ENCODE measurements at places on chromosomes 4 and X.

DNA sequence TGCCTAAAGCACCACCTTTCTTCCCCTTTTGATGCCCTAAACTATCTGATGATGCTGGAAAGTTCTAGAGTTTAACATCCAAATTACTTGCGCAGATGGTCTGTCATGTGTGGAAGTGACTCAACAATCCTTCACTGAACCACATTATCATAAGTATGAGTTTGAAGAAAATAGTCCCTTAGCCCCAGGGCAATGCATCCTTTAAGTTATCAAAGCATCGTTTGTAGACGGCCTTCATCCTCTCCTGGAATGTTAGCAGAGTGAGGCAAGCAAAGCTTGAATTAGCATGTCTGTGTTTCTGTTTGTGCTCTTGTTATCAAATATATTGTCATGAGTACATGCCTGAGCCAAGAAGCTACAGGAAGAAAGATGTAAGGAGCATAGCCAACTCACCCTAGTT, 570.9 kb downstream of the MID1IP1 start:
- no peak for DNase-seq

- no peak for DNase-seq
Observed at GRCh38 chr4:55397520-55398321, 2.0 kb downstream of the TMEM165 start.

- no peak for DNase-seq
Observed at GRCh38 chr4:92047209-92047875, 256.4 kb upstream of the GRID2 start.

DNA sequence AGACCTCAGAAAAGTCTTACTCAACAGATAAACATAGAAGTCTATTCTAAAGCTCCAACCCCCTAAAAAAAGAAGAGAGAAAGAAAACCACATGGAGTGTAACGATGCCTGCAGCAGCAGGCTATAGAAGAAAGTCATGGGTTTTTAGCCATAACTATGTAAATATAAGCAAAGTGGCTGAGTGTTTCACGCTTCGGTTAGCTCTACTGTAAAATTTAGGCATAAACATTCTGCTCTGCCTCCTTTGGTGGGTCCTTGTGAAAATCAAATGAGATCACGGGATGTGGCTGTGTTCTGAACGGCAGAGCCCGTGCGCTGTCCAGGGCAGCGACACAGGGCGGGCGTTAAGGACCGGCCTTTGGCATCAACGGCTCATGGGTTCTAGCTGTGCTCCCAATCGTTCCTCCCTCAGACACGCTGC, 78.4 kb downstream of the IRF2 start:
- no peak for DNase-seq

- no peak for DNase-seq
Observed at GRCh38 chrX:35711281-35711680, 86.9 kb upstream of the MAGEB16 start.

GRCh38 chr4:74479009-74479408, 34.1 kb downstream of the AREG start:
- DNase-seq, result no peak

DNA sequence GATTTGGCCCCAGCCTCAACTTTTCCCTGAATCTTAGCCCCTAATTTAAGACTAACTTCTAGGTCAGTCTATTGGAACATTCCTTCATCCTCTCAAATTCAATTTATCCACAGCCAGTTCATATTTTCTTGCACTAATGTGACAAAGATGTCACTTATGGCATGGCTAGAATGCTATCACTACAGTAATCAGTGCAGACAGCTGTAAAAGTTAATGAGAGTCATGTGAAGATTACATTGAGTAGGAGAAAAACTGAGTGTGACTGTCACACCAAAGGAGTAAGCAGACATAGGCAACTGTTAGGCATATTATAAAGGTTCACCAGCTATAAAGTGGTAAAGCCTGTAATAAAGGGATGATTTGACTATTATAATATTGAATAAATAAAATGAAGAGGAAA, 42.6 kb downstream of the GABRG1 start:
- no peak for DNase-seq

- DNase-seq, result no peak
Observed at GRCh38 chr4:136112116-136112515, 1420.2 kb downstream of the PCDH18 start.

- DNase-seq, result no peak
Observed at GRCh38 chr4:848803-849477, 23.0 kb upstream of the CPLX1 start.

DNA sequence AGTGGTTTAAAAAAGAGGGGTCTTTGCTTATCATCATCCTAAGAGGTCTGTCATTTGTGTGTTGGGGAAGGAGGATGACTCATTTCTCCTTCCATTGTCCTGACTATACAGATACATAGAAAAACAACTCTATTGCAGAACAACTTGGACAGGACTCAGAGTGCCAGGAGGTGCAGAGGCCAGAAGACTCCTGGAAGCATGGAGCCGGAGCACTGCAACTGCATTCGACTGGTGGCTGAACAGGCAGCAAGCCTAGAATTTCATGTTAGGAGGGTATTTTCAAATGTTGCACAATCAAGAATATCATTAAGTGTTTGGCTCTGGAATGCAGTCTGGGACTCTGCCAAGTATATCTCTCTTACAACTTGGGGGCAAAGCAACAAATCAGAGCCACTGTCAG, 35.0 kb upstream of the MAML3 start:
- no peak for DNase-seq

GRCh38 chrX:13029887-13030771, 14.3 kb downstream of the FAM9C start:
- DNase-seq, result no peak

DNA sequence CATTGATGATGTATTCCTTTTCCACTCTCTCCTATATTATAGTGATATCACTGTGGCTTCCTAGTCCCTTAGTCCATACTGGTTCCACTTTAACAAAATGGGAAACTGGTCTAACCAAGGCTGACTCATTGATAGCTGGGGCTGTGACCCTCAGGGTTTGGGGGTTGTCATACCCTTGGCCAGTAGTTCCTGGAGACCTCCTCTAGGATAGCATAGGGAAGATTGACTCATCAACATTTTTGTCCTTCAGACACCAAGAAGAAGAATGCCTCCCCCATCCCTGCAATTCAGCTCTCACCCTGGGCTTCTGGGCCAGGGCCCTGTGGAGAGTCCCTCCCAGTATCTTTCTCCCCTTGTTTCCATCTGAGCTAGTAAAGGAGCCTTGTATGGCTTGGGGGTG, 68.8 kb upstream of the PRPS1 start:
- DNase-seq, result no peak

DNA sequence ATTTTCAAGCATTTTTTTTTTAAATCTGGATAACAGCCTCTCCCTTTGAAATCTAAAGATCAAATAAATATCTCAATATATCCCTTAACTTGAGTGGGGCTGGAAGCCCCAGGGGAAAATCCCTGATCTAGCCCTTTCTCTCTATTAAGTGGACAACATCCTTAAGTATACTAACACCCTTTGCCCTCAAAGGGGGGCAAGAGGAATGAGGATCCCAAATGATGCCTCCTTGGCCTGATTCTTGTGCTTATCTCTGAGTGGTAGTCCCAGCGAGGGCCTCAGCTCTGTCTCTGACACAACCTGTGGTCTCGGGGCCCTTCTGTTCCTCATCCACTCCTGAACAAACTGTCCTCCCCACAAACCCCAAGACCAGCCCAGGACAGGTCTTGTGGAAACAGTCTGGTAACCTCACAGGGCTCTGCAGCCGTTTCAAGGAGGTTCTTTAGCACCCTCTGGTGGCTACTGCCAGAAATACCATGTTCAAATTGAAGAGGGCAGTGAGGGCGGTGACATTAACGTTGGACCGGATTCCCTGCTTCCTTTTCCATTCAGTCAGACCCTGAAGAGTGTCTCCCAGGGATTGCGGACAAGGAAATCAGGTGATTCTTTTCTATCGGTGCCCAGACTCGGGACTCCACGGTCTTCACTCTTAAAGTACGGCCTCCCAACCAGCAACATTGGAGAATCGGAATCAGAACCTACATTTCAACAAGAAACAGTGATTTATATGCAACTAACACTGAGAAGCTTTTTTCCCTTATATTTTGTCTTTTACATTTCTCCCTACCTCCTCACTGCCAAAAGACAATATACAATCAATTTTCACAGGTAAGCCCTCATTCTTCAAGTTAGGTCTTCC, 13.0 kb downstream of the CXCL13 start:
- peak; percentile 24 for DNase-seq

GRCh38 chr4:5800496-5800895, 89.5 kb downstream of the EVC start:
- no peak for DNase-seq

DNA sequence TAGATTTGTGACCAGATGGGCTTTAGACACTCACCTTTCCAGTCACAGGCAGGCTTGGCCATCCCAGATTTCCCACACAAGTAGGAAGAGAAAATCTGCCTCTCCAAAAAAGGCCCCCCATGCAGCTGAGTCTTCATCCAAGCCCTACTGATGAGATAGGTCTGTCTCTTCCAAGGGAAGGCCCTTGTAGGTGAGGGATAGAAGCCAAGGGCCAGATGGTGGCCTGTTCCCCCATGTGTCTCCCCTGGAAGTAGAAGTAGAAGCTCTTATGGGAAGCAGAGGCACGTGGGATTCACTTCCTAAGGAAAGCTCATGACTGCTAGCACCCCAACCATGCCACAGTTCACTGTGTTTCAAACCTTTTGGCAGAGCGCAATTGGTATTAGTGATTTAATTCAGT, 81.5 kb downstream of the REPS2 start:
- DNase-seq, result no peak

GRCh38 chrX:120726294-120726693, 96.4 kb upstream of the C1GALT1C1 start:
- no peak for DNase-seq

DNA sequence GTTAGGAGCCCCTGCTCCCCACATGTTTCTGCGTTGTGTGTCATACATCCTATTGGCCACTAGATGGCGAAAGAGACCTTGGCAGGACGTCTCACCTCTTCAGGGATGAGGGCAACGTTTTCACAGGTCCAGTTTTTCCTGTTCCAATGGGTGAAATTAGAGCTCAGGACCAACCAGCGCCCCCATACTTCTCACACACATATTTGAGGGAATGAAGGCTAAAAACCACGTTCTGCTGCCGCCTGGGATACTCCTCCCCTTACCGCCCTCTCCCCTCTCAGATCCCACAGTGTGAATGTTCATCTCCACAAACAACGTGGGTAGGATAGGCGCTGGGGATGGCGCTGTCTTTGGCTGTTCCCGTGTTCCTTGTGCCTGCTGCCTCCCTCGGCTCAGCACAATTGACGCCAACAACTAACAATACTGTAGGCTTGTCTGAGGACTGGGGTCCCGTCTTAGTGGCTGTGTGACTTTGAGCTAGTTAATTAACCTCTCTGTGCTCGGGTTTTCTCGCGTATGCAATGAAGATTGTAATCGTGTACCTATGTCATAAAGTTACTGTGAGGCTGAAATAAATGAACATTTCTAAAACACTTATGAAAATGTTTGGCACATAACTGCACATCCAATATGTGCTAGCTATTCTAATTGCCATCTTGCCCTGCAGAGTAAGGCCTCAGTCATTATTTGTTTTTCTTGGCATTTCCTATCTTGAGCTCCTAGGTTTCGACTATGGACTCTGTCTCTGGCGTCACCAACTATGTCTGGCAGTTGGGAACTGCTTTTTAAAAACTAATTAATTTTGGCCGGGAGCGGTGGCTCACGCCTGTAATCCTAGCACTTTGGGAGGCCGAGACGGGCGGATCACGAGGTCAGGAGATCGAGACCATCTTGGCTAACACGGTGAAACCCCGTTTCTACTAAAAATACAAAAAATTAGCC, 181.3 kb upstream of the STK26 start:
- no peak for DNase-seq

GRCh38 chrX:137916090-137916746, 350.3 kb downstream of the ZIC3 start:
- DNase-seq, result no peak

DNA sequence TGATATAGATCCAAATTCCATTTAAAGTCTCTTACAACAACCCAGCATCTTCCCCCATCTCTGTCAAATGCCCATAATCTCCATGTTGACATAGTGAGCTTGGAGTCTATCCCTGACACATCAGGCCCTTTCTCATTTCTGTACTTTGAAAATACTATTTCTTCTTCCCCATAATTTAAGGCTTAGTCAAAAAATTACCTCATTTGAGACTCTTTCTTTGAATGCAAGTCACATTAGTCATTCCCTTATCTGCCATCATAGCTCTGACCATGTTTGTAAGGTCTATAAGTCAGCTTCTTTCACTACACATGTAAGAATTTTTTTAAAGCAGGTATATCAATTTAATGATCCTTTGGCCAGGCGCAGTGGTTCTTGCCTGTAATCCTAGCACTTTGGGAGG, 99.9 kb downstream of the DDX60 start:
- no peak for DNase-seq

GRCh38 chrX:54945224-54945623, 24.6 kb downstream of the TRO start:
- DNase-seq, result no peak

- DNase-seq, result no peak
Observed at GRCh38 chrX:140918398-140919038, 83.9 kb upstream of the SPANXB1 start.

DNA sequence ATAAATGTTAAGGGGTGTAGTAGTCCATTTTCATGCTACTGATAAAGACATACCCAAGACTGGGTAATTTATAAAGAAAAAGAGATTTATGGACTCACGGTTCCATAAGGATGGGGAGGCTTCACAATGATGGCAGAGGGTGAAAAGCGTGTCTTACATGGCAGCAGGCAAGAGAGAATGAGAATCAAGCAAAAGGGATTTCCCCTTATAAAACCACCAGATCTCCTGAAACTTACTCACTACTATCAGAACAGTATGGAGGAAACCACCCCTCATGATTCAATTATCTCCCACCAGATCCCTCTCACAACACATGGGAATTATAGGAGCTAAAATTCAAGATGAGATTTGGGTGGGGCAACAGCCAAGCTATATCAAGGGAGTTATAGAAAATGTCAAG, 329.2 kb downstream of the DTHD1 start:
- DNase-seq, result no peak

GRCh38 chr4:2301225-2301642, 39.3 kb upstream of the MXD4 start:
- DNase-seq, result no peak

DNA sequence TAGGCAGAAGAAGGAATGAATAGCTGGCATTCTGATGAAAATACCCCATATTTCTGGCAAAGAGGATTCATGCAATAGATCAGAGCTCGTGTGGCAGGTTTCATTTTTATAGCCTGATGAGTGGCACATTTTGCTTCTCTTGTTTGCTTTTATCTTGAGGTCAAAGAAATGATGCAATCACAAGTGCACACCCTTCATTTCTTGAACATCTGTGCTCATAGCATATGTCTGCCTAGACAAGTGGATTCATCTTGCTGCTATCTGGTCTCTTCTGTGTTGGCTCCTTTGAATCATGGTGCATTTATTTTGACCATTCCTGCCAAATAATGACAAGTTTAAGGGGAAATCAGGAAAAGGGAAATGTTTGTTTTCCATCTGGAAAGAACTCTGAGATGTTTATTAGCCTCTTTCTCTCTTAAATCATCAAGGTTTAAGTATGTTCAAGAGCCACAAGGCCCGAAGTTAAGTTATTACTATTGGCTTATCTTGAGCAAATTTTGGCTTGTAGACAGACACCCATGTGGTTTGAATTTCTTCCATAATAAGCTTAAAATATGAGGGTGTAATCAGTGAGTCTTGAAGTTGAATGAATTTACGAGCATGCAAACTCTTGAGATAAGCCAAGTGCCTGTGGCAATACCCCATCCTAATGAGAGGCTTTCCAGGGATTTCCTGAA, 59.3 kb upstream of the HS3ST1 start:
- DNase-seq, result no peak

- no peak for DNase-seq
Observed at GRCh38 chrX:2689773-2690666, 1.1 kb upstream of the CD99 start.

GRCh38 chr4:134174271-134174670, 27.3 kb downstream of the PABPC4L start:
- DNase-seq, result no peak

- no peak for DNase-seq
Observed at GRCh38 chr4:89929425-89930159, 34.9 kb downstream of the MMRN1 start.

Measured in activated T-helper 1 cell treated with anti-CD3 and anti-CD28 coated beads, Interleukin-2, amount 50 U/mL, for 16 hours (primary cell).